Small intestine (tissue), 16 donors: ENCODE measurements at places on chromosomes 4 and X. TPM values are rescaled to one million over a fixed set of nuclear protein-coding genes. Genes with fewer than 3 reads are reported as not detected.

DNA sequence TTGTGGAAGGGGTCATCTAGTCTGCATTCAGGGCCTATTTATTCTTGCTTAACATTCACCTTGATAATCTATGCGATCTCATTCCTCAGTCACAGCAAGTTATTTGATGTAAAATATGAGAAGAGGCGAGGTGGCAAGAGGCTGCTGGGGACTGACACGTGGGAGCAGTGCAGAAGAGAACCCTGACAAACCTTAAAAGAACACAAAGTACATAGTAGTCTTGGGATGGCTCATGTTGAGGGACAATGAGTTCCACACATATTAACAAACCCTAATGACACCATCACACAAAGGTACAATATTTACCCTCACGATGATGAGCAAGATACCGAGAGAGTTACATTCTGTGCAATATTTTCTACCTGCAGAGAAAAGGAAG is 57.5 kb downstream of the MAML3 start:
- DNase-seq, result no peak

GRCh38 chr4:124203613-124204238 is 508.8 kb downstream of the ANKRD50 start:
- DNase-seq, result no peak

GRCh38 chr4:175440786-175441185 is 371.3 kb downstream of the GPM6A start:
- no peak for DNase-seq

Gene MAGEB5
- polyA plus RNA-seq, result not detected

Gene C4orf36
- 0.46 TPM for polyA plus RNA-seq

- peak; percentile 20 for DNase-seq
Observed at GRCh38 chrX:134544513-134545151, 84.7 kb downstream of the HPRT1 start.

- no peak for DNase-seq
Observed at GRCh38 chr4:169958629-169959028, 67.6 kb downstream of the MFAP3L start.

DNA sequence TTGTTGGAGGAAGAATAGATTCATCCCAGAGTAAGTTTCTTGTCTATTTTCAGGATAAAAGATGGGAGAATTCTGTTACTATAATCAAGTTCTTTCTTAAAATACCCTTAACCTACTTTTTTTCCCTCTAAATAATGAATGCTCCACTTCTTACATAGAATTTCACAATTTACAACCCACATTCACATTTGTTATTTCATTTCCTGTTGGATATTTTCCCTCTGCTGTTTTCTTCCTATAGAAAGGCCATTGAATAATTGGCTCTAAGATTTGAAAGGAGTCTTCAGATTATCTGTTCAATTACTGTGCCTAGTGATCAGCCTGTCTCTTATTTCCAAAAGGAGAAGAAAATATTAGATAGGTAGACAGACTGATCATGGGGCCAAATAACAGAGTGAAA is 79.7 kb downstream of the CPE start:
- no peak for DNase-seq

Gene FDCSP
- polyA plus RNA-seq, result 15.1 TPM

GRCh38 chr4:143021384-143021783 is 163.3 kb upstream of the USP38 start:
- DNase-seq, result no peak

Gene NIPAL1
- 37.4 TPM for polyA plus RNA-seq

- DNase-seq, result no peak
Observed at GRCh38 chrX:338836-339400, 20.3 kb upstream of the GTPBP6 start.

DNA sequence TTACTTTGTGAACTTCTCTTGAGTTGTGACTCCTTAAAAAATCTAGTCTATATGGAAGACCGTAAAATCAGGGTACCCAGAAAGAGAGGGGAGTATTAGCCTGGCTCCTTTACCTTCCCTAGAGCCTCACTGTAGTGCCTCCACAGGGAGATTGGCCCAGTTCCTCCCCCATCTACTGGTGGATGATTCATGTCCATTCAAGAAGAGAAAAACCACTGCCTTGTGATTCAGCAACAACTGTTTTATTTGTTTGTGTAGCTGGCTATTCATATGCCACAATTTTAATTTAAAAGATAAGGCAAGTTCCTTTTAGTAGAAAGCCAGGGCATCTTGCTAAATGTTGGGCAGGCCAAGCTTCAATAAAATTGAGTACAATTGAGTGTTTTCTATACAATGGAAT is 221.8 kb upstream of the KCNIP4 start:
- no peak for DNase-seq

GRCh38 chrX:150616863-150617198 is 48.4 kb downstream of the MTM1 start:
- no peak for DNase-seq

GRCh38 chr4:72997409-72997808 is 72.1 kb downstream of the COX18 start:
- no peak for DNase-seq

- DNase-seq, result no peak
Observed at GRCh38 chr4:3766036-3766784, at the start of gene ADRA2C. TSS of gene ADRA2C (plus strand) at chr4:3766385. CDS start at chr4:3766607, 222 bp downstream.

DNA sequence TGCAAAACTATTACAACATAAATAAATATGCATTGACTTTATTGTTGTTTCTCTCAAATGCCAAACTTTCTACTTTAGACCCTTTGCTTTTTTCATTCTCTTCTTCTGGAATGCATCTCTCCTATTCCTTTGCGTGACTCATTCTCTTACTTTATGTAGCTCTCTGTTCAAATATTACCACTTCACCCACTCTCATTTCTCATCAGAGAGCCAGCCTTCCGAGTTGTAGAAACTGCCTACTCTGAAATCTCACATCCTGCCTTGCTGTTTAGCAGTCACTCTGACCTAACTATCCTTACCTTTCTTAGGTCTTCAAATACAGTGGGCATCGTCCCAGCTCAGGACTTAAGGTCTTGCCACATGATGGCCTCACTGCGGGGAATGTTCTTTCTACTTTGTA is 143.5 kb downstream of the GALNTL6 start:
- DNase-seq, result no peak

DNA sequence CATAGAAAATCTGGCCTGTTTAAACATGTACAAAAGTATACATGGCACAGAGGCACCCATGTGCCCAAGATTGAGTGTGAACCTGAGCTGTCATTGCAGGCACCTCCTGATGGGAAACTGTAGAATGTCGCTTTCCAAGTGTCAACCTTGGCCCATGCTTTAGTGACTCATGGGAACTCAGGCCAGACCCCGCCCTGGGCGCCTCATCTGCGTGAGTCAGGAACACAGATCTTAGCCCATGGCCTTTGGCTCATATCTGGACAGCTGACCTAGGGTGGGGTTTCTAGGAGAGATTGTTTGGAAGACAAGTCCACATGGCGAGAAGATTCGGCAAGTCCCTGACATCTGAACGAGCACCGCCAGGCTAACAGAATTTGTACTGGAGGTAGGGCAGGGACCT is 50.0 kb downstream of the CYTL1 start:
- DNase-seq, result peak; percentile 41

Gene STPG2
- 0.01 TPM for polyA plus RNA-seq

- no peak for DNase-seq
Observed at GRCh38 chr4:98786866-98787265, 128.5 kb upstream of the TSPAN5 start.
